ENCODE measurements at places on chromosomes 1 and 21. TPM values are rescaled to one million over a fixed set of nuclear protein-coding genes. Genes with fewer than 3 reads are reported as not detected.

The TDRD10 gene
- 19.7 TPM for total RNA-seq

The HSD3B2 gene
- not detected for total RNA-seq

The SHISAL2A gene
- not detected for total RNA-seq

DNA sequence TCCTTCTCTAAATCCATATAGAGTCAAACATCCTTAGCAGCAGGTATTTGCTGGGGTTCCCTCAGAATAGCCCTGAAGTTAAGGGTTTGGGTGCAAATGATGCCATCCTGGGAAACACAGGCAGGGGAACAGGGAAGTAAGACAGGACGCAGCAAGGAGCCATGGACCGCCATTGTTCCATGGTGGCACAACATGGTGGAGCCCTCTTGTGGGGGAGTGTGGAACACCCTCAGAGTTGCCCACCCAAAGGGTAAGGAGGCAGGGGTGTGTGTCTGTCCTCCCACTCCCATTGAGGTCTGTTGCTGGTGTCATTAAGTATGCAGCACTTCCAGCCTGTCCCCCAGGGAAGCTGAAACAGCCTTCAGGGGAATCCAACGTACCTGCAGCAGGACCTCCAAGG is 20.4 kb upstream of the RCAN1 start:
- no peaks in the 10 kb centered on the region for H3K27me3 ChIP-seq
- no peak for DNase-seq
- no peaks in the 10 kb centered on the region for H3K4me1 ChIP-seq
- H3K4me3 ChIP-seq = no peak overlapping the region
- H3K36me3 ChIP-seq = no peaks in the 10 kb centered on the region

The HECTD3 gene
- 41.3 TPM for total RNA-seq

GRCh38 chr1:210104103-210104502 is 128.5 kb upstream of the SERTAD4 start:
- H3K27ac ChIP-seq = no peak overlapping the region
- H3K27me3 ChIP-seq = no peaks in the 10 kb centered on the region
- DNase-seq = no peak
- H3K4me3 ChIP-seq = no peak overlapping the region

The KCNE2 gene
- not detected for total RNA-seq

GRCh38 chr1:210232511-210233215 is at the start of gene SERTAD4:
TSS of gene SERTAD4 (plus strand) at chr1:210232796. CDS start at chr1:210237961, 5,165 bp downstream.
- peak; percentile 37 for DNase-seq
- peaks cover 12% of the 10 kb centered on the region for H3K4me1 ChIP-seq

DNA sequence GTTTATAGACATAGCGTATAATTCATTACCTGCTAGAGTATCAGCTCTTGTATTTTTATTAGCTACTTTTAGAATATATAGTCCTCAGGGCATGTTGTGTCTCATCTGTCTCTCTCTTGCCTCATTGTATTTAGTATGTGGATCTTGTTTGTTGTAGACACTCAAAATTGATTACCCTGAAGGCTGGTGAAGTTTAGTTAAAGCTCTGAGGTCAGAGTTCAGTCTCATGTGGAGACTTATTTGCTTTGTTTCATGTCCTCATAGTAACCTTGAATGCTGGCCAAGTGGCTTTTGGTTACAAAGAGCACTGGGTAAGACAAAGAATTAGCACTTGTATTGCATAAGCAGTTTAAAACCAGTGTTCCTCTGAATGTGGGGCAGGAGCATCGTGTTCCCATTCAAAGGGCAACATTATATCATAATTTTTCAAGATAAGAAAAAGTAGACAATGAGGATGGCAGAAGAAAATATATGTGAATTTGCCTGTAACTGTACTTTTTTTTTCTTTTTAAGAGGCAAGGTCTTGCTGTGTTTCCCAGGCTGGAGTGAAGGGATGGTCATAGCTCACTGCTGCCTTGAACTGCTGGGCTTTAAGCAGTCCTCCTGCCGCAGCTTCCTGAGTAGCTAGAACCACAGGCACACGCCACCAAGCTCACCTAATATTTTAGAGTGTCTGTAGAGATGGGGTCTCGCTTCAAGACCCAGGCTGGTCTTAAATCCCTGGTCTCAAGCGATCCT is 17.4 kb downstream of the CNST start:
- no peaks in the 10 kb centered on the region for H3K36me3 ChIP-seq
- peak overlapping the region; percentile 6 for H3K27ac ChIP-seq
- no peaks in the 10 kb centered on the region for H3K27me3 ChIP-seq
- H3K4me3 ChIP-seq = no peak overlapping the region
- peak; percentile 61 for DNase-seq

The HMCN1 gene
- 0.59 TPM for total RNA-seq

GRCh38 chr1:84164161-84164560 is 20.1 kb downstream of the PRKACB start:
- H3K4me1 ChIP-seq = no peaks in the 10 kb centered on the region
- no peak for DNase-seq
- no peak overlapping the region for H3K4me3 ChIP-seq
- H3K27ac ChIP-seq = no peak overlapping the region
- no peaks in the 10 kb centered on the region for H3K27me3 ChIP-seq

DNA sequence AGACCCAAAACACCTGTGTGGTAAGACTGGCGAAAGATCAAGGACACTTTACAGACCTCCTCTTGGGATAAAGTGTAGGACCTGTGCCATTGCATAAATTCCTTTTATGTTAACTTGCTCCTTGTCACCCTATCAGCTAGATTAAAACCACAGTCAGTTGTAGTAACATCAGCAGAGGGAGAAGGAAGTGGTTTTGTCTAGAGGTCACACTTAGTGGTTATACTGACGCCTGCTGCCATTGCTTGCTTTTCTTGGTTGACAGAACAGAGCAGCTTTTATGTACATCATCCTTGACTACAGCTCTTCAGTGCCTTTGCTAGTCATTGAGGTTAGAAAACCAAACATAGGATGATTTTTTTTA is 101.4 kb downstream of the PBX1 start:
- H3K4me1 ChIP-seq = peaks cover 11% of the 10 kb centered on the region
- H3K27me3 ChIP-seq = no peaks in the 10 kb centered on the region
- H3K4me3 ChIP-seq = no peak overlapping the region

- no peak overlapping the region for H3K27ac ChIP-seq
- H3K27me3 ChIP-seq = no peaks in the 10 kb centered on the region
- H3K4me3 ChIP-seq = no peak overlapping the region
- DNase-seq = no peak
Measured at GRCh38 chr21:35042836-35043235, 6.3 kb downstream of the RUNX1 start.

DNA sequence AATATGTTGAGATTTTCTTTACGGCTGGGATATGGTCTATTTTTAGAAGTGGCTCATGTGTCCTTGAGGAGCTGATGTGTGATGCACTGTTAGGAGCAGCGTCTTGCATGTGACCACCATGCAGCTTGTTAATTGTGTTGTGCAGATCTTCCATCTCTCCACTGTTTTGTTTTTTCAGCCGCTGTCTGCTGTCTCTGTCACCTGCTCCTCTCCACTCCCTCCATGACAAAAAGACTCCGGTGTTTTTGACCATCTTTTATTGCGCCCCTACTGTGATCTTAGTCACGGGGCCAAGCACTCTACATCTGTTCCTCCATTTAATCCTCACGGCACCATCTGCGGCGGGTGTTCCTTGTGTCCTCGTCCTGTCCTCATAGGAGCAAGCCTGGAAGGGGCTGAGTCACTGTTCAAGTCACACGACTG is 51.8 kb downstream of the ADARB1 start:
- DNase-seq = no peak
- H3K4me1 ChIP-seq = peaks cover 5% of the 10 kb centered on the region
- no peaks in the 10 kb centered on the region for H3K27me3 ChIP-seq
- H3K27ac ChIP-seq = no peak overlapping the region
- H3K4me3 ChIP-seq = no peak overlapping the region

GRCh38 chr1:43867976-43868740 is 65.4 kb upstream of the ARTN start:
- no peak overlapping the region for H3K4me3 ChIP-seq
- no peak for DNase-seq
- no peak overlapping the region for H3K27ac ChIP-seq
- H3K4me1 ChIP-seq = no peaks in the 10 kb centered on the region

All from uterus (tissue), 4 donors.